ENCODE measurements at places on chromosomes 2 and 18. TPM values are rescaled to one million over a fixed set of nuclear protein-coding genes. Genes with fewer than 3 reads are reported as not detected.

CCDC148 gene
- 16.0 TPM for total RNA-seq

CFAP221 gene
- total RNA-seq: 2.1 TPM

CSRNP3 gene
- 4.2 TPM for total RNA-seq

NOL4 gene
- total RNA-seq: 0.52 TPM

SNTG2 gene
- total RNA-seq: not detected

SLC4A5 gene
- 1.2 TPM for total RNA-seq

CCDC74A gene
- 9.1 TPM for total RNA-seq

AFF3 gene
- not detected for total RNA-seq

ALKAL2 gene
- total RNA-seq: 3.9 TPM

ATG4B gene
- total RNA-seq: 53.0 TPM

TRAPPC8 gene
- 75.6 TPM for total RNA-seq

TCF23 gene
- total RNA-seq: not detected

MC5R gene
- total RNA-seq: not detected

FHOD3 gene
- total RNA-seq: 117 TPM

ASIC4 gene
- total RNA-seq: not detected

LONRF2 gene
- 0.17 TPM for total RNA-seq

DOK6 gene
- 2.3 TPM for total RNA-seq

RSAD2 gene
- total RNA-seq: 0.20 TPM

HOXD13 gene
- total RNA-seq: not detected

SCN3A gene
- total RNA-seq: 23.8 TPM

ARHGAP15 gene
- not detected for total RNA-seq

WDR43 gene
- total RNA-seq: 93.1 TPM

PPP1R1C gene
- 1.9 TPM for total RNA-seq

MOCOS gene
- total RNA-seq: 12.0 TPM

EVA1A gene
- 82.8 TPM for total RNA-seq

SLC4A3 gene
- total RNA-seq: 3.5 TPM

GPR39 gene
- 9.2 TPM for total RNA-seq

NAB1 gene
- 45.8 TPM for total RNA-seq

TMEFF2 gene
- not detected for total RNA-seq

RFX8 gene
- total RNA-seq: not detected

DSC2 gene
- 25.7 TPM for total RNA-seq

RFTN2 gene
- under 0.01 TPM for total RNA-seq

SKOR2 gene
- not detected for total RNA-seq

All from renal cortical epithelial cell (primary cell).